ENCODE measurements at places on chromosomes 16 and 17. TPM values are rescaled to one million over a fixed set of nuclear protein-coding genes. Genes with fewer than 3 reads are reported as not detected.

DNA sequence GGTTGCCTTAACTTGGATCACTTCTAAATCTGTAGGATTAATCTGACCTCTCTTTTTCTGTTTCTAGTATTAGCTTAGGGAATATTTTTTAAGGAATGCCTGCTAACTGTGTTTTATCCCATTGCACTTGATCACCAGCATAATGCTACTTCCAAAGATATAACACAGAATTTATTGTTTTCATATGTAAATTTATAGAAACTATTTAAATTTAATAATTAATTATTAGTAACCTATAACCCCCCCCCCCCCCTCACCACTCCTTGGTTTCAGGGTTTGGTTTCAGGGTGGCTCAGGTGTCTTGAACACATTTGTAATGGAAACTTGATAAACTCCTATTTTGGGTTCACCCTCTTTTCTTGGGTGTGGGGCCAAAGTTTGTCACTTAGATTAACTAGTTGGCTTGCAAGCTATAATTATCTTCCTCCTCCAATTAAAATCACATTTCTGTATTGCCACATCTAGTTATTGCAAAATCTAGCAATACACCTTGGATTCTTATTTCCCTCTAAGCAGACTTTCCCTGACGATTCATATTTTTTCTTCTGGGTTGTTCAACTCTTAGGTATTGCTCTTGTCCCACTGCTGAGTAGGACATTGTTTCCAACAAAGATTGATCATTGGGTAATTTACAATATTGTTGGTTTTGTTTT lies 18.3 kb downstream of the KRT12 start:
- no peak for DNase-seq

- DNase-seq, result no peak
Measured at GRCh38 chr17:71302721-71303549, 817.9 kb upstream of the SOX9 start.

- DNase-seq, result no peak
Measured at GRCh38 chr16:6081320-6081976, 983.9 kb upstream of the EEF2KMT start.

The IGSF6 gene
- 7.2 TPM for total RNA-seq

The TMEM238L gene
- not detected for total RNA-seq

The GLTPD2 gene
- not detected for total RNA-seq

DNA sequence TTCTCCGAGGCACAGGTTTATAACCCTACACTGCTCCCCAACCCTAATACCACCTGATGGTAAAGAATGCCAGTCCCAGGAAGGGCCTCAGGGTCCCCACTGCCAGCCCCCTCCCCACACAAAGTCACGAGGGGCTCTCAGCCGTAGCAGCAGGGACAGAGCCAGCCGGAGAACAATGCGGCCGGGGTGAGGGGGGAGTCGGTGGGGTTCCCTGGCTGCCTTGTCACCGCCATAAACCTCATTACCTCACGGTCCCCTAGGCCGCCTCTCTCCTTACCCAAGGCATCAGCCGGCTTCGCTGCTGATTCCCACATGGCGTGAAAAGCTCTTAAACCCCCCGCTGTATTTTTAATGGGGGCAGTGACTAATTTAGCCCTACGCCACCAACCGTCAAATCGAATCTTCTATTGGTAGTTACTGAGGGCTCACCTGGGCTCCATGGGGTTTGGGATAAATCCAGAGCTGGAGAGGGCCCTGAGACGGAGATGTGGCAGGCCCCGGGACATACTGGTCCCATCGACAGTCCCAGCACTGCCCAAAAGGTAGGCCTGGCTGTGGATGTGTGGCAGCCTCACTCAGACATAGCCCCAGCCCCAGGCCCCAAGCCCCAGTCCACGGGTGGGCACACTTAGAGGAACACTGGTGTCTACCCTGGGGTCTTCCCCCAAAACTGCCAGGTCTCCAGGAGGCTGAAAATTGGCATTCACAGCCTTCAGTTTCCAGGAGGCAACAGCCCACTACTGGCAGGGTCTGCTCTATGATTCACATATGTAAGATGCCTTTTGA lies 115.3 kb downstream of the C16orf78 start:
- peak; percentile 26 for DNase-seq

The C16orf82 gene
- total RNA-seq, result not detected

DNA sequence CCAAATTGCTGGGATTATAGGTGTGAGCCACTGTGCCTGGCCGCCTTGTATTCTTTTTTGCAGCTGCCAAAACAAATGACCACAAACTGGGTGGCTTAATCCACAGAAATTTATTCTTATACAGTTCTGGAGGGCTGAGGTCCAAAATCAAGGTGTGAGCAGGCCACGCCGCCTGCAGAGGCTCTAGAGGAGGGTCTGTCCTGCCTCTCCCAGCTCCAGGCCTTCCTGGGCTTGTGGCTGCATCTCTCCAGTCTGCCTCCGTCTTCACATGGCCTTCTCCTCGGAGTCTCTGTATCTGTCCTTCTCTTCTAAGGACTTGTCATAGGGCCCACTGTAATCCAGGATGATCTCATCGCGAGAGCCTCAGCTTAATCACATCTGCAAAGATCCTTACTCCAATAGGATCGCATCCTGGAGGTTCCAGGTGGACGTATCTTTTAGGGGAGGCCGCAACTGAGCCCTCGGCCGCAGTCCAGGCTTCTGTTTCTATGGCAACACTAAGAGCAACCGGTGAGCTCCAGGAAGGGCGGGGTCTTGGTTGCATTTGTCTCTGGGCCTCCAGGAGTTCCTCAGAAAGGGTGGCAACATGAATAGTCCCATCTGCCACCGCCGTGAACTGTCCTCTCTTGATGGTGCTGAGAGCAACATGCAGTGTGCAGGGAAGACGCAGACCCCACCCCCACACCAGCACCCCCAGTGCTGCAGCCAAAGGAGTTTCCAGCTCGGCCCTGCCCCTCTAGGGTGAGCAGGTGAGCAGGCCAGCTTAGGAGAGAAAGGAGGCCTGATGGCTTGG lies 29.5 kb upstream of the CREBBP start:
- peak; percentile 71 for DNase-seq

DNA sequence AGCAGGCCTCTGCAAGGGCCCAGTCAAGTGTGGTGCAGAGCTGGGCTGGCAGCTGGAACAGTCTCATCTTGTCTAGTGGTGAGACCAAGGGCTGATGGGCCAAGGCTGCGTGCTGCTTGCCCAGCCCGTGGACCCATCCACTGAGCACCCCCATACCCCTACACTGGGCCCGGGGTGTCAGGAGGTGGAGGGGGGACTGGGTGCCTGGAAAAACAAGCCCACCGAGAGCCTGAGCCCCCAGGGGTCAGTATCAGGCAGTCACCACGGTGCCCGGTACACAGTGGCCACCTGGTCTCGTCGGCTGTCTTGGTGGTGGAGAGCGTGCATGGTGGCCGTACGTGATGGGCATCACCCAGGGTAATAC lies 238.3 kb downstream of the SEC14L1 start:
- DNase-seq, result no peak

GRCh38 chr17:81646869-81647600 lies 9.3 kb downstream of the PDE6G start:
- no peak for DNase-seq

GRCh38 chr17:27539152-27539551 lies 82.9 kb downstream of the KSR1 start:
- no peak for DNase-seq

DNA sequence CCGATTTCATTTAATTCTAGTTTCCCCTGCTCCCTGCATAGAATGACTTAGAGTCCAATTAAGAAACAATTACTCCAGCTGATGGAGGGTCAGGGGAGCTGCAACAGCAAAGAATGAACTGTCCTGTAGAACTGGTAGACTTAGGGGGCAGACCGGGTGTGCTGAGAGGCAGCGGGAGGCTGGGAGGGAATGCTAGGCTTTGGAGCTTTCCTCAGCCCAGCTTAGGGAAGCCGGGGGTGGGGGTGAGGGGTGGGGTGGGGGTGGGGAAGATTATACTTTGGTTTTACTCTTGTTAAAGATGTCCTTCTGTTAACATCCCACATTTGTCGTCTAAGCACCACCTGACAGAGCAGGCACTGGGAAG lies 458.6 kb upstream of the ASIC2 start:
- DNase-seq, result no peak

The PRSS36 gene
- 8.8 TPM for total RNA-seq

DNA sequence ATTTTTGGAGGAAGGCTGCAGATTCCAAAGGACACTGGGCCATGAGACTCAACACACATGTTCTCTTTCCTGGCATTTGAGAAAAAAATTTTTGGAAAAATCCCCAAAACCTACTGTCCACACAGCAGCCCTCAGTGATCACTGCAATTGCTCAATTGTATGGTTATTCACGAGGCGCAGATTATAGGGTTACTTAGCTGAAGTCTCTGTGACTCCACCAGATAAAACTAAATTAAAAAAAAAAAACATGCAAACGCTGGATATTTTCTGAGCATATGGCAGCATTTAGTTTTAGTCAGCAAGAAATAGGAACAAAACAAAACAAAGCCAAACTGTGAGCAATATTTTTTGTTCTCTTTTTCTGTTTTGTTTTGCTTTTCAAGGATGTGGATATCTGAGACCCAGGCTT lies 83.8 kb upstream of the FAM20A start:
- DNase-seq, result no peak

The MYH10 gene
- total RNA-seq, result 1,963 TPM

DNA sequence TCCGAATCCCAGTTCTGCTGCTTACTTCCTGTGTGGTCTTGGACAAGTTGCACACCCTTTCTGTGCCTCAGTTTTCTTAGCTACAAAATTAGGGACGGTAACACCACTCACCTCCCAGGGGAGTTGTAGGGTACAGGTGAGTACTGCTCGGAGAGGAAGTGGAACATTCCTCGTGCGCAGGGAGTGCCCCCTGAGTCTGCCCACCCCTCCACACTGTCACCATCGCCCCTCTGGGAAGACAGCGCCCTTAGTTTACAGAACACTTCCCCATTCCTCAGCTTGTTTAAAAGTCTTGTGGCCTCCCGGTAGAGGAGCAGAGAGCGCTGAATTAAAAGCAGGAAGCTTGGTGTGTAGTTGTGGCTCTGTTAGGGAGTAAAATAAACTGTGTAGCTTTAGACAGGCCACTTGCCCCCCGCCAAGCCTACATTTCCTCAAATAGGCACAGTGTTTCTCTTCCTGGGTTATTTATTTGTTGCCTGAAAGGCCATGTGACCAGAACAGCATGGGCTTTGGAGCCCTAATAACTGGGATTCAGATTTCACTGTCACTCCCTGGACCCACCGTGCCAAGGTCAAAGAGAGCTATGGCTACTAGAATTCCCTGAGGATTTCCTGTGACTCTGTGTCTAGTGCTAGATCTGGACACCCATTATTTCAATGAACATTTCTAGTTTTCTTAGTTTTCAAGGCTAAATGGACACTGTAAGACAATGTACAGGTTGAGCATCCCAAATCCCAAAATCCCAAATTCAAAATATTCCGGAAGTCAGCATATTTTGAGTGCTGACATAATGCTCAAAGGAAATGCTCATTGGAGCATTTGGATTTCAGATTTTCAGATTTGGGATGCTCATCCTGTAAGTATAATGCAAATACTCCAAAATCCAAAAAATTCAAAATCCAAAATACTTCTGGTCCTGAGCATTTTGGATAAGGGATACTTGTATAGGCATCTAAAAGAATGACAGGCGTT lies 372.5 kb downstream of the SNX29 start:
- DNase-seq, result no peak

The NPIPB9 gene
- total RNA-seq, result 2.8 TPM

DNA sequence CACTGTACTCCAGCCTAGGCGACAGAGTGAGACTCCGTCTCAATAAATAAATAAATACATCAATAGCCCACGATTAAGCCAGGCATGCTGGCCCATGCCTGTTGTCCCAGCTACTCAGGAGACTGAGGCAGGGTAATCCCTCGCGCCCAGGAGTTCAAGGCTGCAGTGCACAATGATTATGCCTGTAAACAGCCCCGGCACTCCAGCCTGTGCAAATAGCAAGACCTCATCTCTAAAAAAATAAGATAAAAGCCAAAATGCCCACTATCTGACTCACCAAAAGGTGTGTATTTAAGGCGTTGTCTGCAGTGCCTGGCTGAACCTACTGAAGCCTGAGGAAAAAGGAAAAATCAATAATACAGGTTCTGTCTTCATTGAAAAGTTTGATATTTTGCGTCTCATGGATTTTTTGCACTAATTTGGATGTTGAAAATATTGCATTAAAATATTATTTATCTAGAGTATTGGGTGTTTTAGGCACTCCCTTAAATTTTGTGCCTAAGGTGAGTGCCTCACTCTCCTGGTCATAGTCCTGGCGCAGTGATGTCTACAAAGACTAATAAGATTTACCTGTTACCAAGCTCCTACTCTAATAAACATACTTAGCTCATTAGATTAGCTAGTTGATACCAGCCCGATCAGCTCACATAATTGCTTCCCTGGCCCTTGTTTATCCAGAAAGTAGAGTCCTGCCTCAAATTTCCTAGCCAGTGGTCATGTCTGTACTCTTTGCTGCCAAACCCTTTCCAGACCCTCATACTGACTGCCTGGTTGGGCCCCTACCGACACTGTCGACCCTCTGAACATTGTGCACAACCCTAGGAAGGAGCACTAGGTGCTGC lies 24.7 kb upstream of the TOB1 start:
- DNase-seq, result no peak

- no peak for DNase-seq
Measured at GRCh38 chr17:53150101-53150698, 672.5 kb upstream of the KIF2B start.

The CCL16 gene
- total RNA-seq, result 1.1 TPM

DNA sequence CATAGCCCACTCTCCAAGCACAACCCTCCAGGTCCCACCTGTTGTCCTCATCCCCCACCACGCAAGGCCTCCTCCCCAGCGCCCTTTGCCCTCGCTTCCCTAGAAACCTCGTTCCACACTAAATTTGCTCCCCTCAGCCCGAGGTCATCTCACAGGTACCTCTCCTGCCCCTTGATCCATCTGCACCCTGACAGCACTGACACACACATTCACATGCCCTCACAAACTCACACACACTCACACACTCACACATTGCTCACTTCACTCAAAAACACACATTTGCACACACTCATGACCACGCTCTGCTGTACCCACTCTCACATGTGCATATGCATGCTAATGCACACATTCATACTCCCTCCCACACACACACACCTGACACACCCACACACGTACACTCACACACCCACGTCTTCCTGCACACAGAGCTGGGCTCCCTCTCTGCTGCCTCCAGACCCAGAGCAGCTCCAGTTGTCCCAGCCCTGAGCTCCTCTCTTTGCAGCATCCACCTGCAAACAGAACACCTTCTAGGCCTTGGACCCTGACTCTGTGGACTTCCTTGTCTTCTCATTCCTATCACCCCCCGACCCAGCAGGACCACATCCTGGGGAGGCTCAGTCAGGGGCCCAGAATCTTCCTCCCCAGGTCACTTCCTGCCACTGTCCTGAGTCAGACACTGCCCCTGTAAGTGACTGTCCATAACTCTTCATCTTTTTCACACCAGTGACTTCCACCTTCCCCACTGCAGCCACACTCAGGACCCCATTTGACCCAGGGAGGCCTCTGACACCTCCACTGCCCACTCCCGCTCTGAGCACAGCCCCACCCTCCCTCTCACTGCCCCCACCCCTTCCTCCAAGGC lies 4.9 kb downstream of the ASGR2 start:
- no peak for DNase-seq

- DNase-seq, result peak; percentile 89
Measured at GRCh38 chr17:50269477-50270434, 4.5 kb upstream of the TMEM92 start.
